Hippocampal formation (tissue), 2 donors: ENCODE measurements at places on chromosomes 2 and 18.

DNA sequence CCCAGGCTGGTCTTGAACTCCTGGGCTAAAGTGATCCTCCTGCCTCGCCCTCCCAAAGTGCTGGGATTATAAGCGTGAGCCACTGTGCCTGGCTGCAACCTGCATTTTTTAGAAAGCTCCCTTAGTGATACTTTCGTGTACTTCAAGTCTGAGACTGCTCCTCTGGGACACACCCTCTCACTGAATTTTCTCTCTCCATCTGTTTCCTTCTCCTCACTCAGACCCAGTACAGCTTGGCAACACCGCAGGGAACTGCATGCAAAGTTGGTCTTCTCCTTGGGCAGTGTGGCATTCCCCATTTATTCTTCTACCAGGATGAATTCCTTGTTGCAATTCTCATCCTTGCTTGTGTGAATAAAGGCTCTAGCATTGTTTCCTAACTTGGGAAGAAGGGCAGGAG, 175.9 kb downstream of the LPIN1 start:
- DNase-seq, result no peak

- DNase-seq, result no peak
Observed at GRCh38 chr2:241323778-241324177, 8.1 kb downstream of the SEPTIN2 start.

GRCh38 chr2:157874997-157875640, 1.0 kb downstream of the ACVR1 start:
- no peak for DNase-seq

DNA sequence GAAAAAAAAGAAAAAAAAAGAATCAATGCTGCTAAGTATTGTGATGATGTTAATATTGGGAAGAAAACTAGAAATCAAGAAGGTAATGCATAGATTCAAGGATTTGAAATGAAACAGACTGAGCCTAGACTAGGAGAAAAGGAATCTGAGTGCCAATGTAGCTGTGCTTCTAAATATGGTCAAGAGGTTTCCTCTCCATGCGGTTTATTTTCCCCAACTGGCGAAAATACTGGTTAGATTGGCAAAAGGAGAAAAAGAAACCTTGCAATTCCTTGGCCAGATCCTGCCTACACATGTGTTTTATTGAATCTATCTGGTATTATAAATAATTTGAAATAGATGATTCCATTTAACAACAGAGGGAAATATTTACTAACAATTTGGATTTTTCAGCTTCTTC, 5.7 kb downstream of the SCN3A start:
- no peak for DNase-seq

DNA sequence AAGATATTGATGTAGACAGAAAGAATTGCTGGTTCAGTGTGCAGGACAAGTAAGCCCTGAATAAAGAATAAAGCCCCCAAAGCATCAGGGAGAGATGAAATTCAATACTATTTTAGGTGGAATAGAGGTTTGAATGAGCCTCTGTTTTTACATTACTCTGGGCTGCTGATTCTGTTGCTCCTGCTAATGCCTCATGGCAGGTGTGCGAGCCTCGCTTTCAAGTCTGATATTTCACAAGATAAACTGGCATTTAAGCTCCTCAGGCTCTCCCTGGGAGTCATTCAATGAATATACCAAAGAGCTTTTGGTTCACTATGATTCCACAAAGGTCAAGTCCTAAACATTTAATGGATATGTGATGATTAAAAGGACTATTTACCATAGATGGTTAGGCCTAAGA, 601.0 kb upstream of the SLC39A10 start:
- no peak for DNase-seq

- DNase-seq, result no peak
Observed at GRCh38 chr2:231168460-231169139, 29.8 kb upstream of the ARMC9 start.

DNA sequence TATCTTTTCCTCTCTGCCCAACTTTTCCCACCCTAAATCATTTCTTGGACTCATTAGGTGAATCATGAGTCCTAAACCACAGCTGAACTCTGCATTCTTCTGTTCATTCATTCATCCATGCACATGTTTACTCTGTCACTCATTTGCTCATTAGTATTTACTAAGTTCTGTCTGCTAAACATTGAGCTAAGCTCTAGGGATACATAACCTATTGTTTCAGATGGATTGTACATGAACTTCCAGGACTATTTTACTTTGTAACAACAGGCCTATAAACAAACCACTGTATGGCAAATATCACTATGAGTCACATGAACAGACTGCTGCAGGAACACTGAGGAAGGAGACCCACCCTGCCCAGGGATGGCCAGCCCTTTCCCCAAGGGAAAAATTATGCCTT, 14.6 kb upstream of the DYNC2LI1 start:
- no peak for DNase-seq

DNA sequence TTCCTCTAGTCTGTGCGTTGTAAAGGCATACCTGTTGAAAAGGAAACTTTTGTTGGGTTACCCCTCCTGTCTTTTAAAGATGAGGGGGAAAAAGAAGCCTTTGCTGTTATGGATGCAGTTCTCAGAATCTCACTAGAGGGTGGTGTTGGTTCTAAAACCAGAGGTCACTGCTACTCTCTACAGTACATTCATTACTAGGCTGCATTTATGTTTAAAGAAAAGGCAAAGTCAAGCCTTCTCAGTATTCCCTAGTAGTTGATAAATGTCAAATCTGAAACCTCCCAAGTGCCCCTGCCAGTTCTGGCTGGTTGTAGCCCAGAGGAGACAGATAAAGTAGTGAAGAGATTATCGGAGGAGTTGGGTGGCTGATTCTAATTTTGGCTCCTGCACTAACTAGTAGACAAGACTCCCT, 1.4 kb upstream of the PLCL1 start:
- peak; percentile 88 for DNase-seq
